ENCODE measurements at places on chromosomes 3 and 15.

- DNase-seq = no peak
These were observed 126.8 kb downstream of the FAM174B start for GRCh38 chr15:92528736-92529135.

DNA sequence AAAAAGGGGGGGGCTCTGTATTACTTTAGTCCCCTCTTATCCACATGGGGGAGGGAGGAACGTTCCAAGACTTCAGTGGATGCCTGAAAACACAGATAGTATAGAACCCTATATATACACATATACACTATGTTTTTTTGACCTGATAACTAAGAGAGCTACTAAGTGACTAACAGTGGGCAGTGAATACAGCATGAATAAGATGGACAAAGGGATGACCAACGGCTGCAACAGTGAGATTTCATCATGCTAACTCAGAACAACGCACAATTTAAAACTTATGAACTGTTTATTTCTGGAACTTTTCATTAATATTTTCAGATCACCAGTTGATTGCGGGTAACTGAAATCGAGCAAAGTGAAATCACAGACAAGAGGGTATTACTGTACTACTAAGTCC lies 7.3 kb downstream of the DCUN1D1 start:
- DNase-seq = no peak

- no peak for DNase-seq
These were observed 18.6 kb downstream of the TMEM266 start for GRCh38 chr15:76078285-76078877.

GRCh38 chr15:65101411-65101890 lies 13.5 kb downstream of the UBAP1L start:
- DNase-seq = peak; percentile 88

DNA sequence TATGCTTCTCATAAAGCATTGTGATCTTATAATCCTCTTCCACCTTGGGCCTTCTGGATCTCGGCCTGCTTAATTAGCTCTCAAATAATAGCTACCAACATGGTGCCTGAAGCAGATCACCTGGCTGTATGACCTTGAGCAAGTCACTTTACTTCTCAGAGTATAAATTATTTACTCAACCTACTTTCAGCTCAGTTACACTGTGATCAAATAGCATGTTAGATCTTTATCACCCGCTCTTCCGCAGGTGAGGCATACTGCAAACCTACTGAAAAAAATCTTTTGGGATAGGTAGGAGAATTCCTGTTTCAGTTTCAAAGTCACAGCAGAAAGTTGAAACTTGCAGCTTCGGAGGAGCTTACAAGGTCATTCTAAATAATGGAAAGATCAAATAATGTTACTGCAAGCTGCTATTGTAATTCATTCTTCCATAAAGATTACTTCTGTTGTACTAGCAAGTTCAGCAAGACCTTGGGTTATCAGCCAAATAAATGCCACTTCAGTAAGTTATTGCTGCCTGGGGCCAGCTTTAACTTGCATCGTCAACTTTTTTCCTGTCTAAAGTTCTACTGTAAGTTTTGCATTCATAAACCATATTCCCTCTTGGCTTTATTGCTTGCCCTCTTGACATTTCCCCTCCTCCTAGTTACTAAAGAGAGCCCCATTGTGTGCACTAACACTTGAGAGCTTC lies 268.4 kb upstream of the ATP11B start:
- DNase-seq = no peak

- DNase-seq = no peak
These were observed 104.1 kb downstream of the GSK3B start for GRCh38 chr3:119989981-119990655.

- no peak for DNase-seq
These were observed 79.1 kb downstream of the AQR start for GRCh38 chr15:34890424-34890823.

GRCh38 chr3:158166223-158166622 lies 56.3 kb downstream of the RSRC1 start:
- no peak for DNase-seq

GRCh38 chr3:140378571-140379340 lies 299.1 kb upstream of the TRIM42 start:
- no peak for DNase-seq

- DNase-seq = no peak
These were observed 208.4 kb upstream of the CD96 start for GRCh38 chr3:111333642-111334041.

- DNase-seq = peak; percentile 77
These were observed 104.2 kb upstream of the CLSTN2 start for GRCh38 chr3:139830817-139831216.

DNA sequence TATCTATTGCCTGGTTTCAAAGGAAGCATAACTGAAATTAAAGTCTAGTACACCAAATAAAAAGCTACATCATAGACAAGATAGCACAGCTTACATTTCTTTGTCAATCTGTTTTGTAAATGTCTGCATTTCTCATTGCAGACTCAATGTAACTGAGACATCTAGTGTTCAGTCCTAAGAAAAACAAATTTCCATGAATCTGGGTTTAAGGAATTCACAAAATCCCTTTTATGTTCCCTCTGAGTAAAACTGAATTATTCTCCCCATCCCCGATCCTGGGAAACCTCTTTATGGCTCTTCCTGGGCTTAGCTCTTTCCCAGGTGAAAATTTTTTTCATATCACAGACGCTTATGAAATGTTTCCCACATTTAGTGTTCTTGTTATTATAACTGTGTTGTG lies 21.6 kb upstream of the RASA2 start:
- no peak for DNase-seq

- DNase-seq = no peak
These were observed 23.2 kb downstream of the ARID3B start for GRCh38 chr15:74564182-74564581.

- DNase-seq = no peak
These were observed 353.4 kb downstream of the EPHB1 start for GRCh38 chr3:135148398-135149020.

- DNase-seq = no peak
These were observed 528.3 kb upstream of the CFAP20DC start for GRCh38 chr3:59578129-59578528.

- no peak for DNase-seq
These were observed 613 bp upstream of the ARHGEF3 start for GRCh38 chr3:56802378-56802745.

- no peak for DNase-seq
These were observed 408.9 kb upstream of the CBLB start for GRCh38 chr3:106277731-106278130.

DNA sequence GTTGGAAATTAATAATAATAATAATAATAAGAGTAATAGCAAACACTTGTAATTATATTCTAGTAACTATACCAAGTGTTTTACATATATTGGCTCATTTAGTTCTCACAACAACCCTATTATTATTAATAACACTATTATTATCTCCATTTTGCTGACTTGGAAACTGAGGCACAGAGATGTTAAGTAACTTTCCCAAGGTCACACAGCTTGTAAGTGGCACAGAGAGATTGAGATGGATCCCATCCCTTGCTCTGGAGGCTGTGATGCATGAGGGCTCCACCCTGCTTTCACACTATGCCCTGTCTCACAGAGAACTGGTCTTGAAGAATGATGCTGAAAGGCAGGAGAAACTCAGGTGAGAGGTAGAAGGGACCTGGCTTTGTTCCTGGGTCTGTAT lies 31.9 kb downstream of the TRIM42 start:
- no peak for DNase-seq

DNA sequence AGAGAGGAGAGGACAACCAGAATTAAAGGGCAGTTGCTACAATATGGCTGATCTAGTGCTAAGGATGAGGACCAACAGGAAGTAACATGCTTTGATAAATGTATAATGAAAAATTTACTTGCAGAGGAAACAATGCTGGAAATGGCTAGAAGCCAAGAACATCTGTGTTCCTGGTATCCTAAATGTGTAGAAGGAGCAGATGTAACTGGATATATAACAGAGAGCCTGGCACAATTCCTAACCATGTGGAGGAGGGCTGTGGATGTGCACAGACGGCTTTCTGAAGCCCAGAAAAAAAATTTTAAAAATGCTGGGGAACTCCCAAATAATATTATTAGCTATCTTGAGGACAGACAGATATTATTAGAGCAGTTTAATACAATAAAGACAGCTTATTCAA lies 159.4 kb upstream of the GBE1 start:
- no peak for DNase-seq

GRCh38 chr3:23968463-23969184 lies 23.5 kb downstream of the NR1D2 start:
- DNase-seq = no peak

GRCh38 chr15:80785811-80786354 lies 6.7 kb downstream of the CEMIP start:
- no peak for DNase-seq

DNA sequence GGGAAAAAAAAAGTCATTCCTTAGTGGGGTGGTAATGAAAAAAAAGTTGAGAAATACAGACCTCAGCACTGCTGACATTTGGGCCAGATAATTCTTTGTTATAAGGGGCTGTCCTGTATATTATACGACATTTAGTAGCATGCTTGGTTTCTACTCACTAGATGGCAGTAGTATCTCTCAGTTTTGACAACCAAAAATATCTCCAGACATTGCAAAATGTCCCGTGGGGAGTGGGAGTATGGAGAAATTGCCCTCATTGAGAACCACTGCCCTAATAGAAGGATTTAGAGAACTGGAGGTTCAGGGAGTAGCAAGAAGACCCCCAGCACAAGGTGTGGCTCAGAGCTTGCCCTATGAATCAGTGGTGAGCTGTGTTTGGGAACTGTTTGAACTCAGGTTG lies 28.6 kb upstream of the TEX264 start:
- no peak for DNase-seq

GRCh38 chr3:51675201-51675611 lies 4.2 kb downstream of the TEX264 start:
- DNase-seq = no peak

GRCh38 chr3:31514570-31514969 lies 18.2 kb upstream of the STT3B start:
- no peak for DNase-seq

- DNase-seq = no peak
These were observed 308.1 kb downstream of the CHST2 start for GRCh38 chr3:143427631-143428030.

GRCh38 chr3:128322030-128323022 lies 144.4 kb downstream of the DNAJB8 start:
- DNase-seq = peak; percentile 66

DNA sequence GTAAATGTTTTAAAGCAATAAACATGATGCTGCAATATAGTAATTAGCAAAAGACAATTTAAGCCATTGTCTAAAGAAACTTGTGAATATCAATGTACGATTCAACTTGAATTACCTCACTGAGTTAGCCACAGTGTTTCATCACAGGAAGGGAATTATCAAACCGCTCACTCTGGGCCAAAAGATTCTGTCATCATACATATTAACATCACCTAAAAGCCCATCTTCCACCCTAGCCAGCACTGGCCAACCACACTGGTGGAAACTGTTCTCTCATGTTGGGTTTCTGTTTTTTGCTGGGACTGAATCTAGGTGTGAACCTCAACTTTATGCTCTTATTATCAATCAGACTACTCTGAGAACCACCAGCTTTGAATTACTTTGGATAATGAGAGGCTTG lies 497.7 kb upstream of the THBS1 start:
- DNase-seq = no peak

DNA sequence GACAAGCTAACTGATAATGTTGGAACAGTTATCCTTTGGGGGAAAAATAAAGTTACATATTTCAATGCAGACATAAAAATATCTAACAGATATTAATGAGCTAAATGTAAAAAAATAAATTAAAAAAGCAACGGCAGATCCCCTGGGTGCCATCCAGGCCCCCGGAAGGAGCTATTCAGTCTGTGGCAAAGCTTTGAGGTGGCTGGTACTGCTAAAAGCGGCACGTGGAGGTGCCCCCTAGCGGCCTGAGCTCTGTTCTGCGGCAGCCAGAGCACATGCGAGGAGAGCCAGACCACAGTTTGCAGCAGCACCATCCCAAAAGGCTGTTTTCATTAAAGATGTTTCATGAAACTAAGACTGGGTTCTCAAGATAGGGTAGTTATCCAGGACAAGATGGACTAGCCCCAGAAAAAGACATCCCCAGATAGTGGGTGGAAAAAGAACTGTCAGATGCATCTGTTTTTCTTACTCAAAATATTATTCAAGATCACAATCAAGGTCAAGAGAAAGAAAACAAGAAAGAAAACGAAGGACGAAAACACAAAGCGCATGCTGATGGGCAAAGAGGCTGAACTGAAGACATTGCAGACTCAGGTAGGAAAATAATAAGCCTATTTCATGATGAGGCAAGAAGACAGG lies 18.7 kb downstream of the AP3S2 start:
- peak; percentile 82 for DNase-seq

DNA sequence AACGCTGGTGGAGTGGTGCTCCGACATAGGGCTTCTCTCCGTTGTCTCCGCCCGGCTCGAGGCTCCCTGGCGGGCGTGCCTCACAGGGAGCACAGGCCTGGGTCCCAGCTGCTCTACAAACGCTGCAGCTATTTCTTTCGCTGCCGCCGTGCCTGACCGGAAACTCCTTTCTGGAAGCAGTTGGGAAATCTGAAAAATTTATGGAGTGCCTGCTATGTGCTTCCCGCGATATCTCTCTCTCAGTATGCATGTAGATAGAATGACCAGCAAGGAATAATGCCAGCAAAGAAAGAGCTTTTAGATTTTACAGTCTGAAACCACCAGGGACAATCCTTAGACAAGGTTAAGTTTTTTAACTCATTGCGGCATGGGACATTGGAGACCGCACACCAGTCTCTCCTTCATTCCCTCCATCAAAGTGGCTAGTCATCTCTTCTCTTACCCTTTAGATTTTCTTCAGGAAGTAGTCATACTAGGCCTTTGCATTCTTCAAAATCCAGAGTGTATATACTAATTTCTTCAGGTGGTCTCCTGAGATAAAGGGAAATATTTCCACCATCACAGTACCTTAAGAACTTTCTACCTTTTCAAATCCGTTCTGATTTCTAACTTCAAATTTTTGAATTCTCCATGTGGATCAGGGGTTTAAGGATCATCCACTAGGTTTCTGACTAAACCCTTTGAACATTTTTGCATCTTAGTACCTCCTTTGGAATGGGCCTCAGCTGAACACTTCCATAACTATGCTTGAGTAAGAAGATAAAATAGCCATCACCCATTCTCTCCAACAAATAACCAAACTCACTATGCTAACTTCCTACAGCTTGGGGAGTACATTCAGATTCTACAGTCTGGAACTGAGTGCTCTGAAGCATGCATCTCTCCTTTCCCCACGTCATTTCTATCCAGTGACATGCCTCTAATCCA lies 1.1 kb upstream of the NPHP3 start:
- DNase-seq = no peak

GRCh38 chr3:15875016-15875689 lies 77.4 kb upstream of the ANKRD28 start:
- no peak for DNase-seq

- no peak for DNase-seq
These were observed 628.2 kb upstream of the CFAP20DC start for GRCh38 chr3:59677747-59678702.

GRCh38 chr3:117922039-117922438 lies 1112.6 kb downstream of the IGSF11 start:
- DNase-seq = no peak

- DNase-seq = no peak
These were observed 255.7 kb downstream of the CNTN6 start for GRCh38 chr3:1348547-1348946.

- no peak for DNase-seq
These were observed 1.2 kb downstream of the ALDH1A2 start for GRCh38 chr15:58064082-58064979.

- no peak for DNase-seq
These were observed 1061.4 kb downstream of the OTOL1 start for GRCh38 chr3:162558016-162558415.

Data from ecto neural progenitor cell (in vitro differentiated cells).